ENCODE measurements at places on chromosomes 7 and 10.

- DNase-seq: no peak
These were observed 132.6 kb downstream of the CHRM2 start for GRCh38 chr7:137001041-137001440.

GRCh38 chr7:108421720-108422331 lies 34.4 kb downstream of the NRCAM start:
- DNase-seq: no peak

- DNase-seq: peak; percentile 82
These were observed 479 bp downstream of the CYP26A1 start for GRCh38 chr10:93074147-93074596.

DNA sequence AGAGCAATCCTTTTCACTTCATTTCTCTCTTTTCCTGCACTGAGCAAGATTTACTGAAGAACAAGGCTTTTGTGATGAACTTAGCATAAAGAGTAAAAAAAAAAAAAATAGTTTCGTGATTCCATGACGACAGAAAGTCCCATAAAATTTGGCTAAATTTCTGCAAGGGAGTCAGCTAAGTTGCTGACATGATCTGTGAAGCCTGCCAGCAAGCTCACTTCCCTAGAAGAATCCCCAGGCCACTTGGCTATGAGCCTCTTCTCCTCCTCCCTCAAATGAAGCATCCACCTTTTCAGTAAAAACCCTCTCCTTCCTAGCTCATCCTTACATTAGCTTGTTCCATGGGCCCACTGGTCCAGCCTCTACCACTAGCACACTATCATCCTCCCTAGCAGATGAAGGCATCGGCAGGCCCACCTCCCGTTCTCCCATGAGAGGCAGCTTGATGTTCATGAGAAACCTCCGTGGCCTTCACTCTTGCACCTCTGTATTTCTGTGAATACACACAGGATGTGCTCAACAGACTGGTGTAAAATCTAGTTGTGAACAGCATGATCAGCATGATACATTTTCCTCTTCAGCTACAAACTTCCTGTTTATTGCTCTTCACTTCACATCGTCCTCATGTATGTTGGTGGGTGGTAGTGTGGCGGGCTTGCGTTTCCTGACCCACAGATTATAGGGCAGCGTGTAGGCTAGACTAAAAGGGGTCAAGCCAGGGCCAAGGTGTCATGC lies 30.9 kb downstream of the GIMAP8 start:
- no peak for DNase-seq

- no peak for DNase-seq
These were observed 297.8 kb downstream of the CNTNAP2 start for GRCh38 chr7:146414373-146414772.

- no peak for DNase-seq
These were observed 1.9 kb downstream of the VGF start for GRCh38 chr7:101163279-101164070.

- DNase-seq: no peak
These were observed 33.6 kb upstream of the BTBD16 start for GRCh38 chr10:122237331-122237990.

- no peak for DNase-seq
These were observed 100.1 kb downstream of the HIP1 start for GRCh38 chr7:75638594-75639070.

DNA sequence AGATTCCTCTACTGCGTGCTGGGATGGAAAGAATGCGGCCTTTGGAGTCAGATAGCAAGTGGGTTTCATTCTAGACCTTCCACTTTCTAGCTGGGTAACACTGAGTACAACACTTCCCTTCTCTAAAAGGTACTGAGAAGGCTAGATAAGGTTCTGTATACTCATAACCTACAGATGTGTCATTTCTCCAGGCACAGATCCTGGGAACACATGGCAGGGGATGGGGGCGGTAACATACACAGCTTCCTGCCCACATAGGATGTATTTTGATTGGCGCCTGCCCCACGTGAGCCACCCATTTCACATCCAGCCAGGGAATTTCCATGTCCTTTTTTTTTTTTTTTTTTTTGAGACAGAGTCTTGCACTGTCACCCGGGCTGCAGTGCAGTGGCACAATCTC lies 31.8 kb downstream of the KLRG2 start:
- DNase-seq: no peak

DNA sequence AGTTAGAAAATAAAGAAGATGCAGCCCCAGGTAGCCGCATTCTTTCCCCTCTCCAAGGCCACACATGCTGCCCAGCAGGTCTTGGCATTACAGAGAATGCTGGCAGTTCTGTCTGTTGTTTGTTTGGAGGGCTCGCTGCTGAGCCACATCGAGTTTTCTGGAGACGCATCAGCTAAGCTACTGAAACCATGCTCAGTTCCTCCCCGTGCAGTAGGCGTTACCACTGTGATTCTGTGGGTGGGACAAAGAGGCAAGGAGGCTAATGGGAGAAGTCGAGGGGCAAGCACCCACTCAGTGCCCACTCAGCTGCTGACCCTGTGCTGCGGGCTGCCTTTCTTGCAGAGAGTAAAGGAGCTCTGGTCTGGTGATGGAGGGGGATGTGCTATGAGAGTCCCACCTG lies 15.5 kb upstream of the GTPBP4 start:
- no peak for DNase-seq

DNA sequence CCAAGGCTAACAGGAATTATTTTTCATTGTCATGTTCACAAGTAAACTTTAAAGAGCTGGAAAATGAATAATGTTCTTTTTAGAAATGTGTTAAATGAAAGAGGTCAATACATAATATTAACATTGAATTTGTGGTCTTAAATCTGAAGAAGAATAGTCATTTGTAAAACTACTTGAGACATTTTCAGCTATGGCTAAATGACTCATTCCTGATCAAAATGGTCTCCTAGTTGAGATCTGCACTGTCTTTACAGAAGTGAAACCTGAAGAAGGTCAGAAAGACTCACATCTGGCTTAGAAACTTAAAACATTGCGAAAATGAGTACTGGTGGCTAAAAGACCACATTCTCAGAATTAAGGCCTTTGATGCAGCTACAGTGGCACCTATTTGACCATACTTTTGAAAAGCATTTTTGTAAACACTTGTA lies 5.9 kb downstream of the PIK3CG start:
- DNase-seq: no peak

- no peak for DNase-seq
These were observed 254.6 kb downstream of the SLC25A13 start for GRCh38 chr7:96067321-96067720.

DNA sequence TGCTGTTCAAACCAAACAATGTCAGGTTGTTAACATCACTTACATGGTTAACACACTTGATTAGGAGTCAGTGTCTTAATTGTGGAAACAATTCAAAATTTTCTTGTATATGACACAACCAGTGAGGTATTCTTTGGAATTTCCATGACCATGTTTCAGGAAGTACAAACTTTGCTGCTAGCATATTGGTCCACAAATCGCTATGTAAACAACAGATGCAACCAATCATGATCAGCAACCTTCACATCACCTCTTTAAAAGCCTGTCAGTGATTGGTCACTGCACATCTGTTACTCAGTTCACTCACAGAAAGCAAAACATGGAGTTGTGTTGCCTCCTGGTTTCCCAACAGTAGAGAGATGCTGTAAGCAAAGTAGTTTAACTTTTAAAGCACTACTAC lies 108.9 kb upstream of the FAM3C start:
- DNase-seq: no peak

- no peak for DNase-seq
These were observed 10.2 kb downstream of the PLEKHA8 start for GRCh38 chr7:30038196-30038980.

- no peak for DNase-seq
These were observed 298.2 kb downstream of the FRMD4A start for GRCh38 chr10:14032406-14032998.

DNA sequence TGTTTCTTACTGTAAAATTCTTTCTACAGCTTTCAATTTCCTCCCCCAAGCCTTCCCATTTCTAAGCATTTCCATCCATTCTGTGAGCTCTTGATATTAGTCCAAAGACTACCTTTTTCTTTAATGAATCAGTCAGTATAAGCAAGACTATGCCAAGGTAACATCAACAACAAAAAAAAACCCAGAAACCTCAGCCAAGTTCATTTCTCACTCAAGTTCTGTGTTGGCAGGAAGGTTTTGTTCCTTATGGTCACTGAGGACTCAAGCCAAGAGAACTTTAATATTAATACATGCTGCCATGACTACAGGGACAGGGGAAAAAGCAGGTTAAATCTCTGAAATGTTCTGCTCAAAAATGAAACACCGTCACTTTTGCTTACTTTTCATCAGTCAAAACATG lies 621.2 kb upstream of the NRP1 start:
- DNase-seq: no peak

- no peak for DNase-seq
These were observed 94.7 kb downstream of the HDAC9 start for GRCh38 chr7:18590241-18590640.

DNA sequence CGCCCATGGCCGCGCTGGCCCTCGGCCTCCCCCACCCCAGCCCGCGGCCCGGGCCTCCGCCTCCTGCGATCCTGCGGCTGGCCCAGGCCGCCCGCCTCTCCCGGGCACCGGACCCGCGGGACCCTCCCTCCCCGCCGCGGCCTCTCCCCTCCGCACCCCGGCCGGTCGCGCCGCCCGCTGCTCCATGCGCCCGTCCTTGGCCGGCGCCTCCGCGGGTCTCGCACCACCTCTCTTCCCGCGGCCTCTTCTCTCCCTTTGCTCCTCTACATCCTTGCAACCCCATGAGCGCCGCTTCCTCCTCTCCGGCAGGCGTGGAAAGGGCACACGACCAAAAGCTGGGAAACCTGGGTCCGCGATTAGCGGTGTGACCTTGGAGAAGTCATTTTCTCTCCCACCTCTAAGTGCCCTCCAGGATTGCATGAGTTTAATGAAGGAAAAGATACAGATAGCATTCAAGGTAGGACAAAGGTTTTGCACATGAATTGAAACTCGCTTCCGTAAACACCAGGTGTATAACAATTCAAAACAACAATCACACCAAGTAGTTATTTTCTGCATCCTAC lies 448 bp upstream of the SRPK2 start:
- DNase-seq: no peak

DNA sequence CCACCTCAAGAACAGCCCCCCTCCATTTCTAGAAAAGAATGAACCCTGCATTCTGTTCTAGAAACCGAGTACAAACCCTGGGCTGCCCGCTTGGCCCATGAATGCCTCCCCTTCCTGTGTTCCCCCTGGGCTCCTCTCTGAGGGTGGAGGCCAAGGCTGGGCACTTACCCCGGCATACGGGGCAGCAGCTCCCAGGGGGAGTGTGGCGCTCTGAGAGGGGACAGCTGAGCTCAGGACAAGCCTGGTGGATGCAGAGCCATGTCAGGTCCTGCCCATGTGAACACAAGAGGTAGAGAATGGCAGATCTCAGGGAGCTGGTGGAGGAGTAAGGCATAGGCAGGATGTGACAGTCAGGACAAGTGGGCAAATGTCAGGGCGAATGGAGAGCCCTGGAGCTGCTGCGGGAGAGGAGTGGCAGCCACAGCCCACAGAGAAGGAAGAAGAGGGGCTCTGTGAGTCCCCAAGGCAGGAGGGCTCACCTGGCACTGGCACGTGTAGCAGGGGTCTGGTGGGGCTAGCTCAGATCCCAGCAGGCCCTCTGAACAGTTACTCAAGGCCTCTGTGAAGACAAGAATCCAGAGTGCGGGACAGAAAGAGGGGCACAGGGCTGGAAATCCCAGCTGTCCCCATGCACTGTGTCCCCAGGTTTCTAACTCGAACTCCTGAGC lies 18.9 kb downstream of the ATP6V1F start:
- DNase-seq: no peak

- DNase-seq: no peak
These were observed 198.7 kb downstream of the SKIDA1 start for GRCh38 chr10:21326594-21327288.

DNA sequence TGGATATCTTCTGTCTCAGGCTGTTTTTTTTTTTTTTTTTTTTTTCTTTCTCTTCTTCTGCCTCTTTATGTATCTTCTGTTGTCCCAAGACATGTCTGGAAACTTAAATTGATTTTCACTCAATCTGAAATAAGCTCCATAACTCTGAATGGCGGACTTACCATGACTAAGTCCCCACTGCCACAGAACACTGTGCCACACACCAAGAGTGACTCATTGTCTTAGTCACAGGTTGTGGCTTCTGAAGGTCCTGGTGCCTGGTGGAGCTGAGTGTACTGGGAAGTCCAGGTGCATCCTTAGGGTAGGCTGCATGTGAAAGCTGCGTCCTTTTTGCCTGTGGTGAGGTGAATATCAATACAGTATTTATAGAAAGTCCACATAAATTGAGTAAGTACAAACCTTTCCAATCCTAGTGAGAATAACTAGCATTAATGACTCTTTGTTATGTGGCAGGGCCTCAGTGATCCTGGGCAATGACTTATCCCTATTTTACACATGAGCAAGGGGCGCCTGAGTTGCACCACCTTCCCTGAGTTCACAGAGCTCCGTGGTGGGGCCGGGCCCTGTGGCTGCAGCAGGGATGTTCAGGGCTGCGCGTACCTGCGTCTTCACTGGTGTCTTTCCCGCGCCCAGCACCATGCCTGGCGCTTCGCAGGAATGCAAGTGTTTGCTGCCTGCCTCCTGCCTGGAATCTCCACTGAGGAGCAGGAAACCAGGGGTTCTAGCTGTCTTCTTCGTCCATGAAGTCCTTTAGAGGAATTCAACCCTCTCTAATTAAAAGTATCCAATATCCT lies 4.3 kb downstream of the PFKP start:
- DNase-seq: no peak

GRCh38 chr7:70446448-70447143 lies 685.3 kb upstream of the GALNT17 start:
- no peak for DNase-seq

GRCh38 chr10:42753507-42754154 lies 29.0 kb upstream of the BMS1 start:
- DNase-seq: no peak

- DNase-seq: no peak
These were observed 163.8 kb downstream of the PLXNA4 start for GRCh38 chr7:132412435-132412834.

GRCh38 chr7:129188372-129188891 lies at the start of gene SMO:
Gene SMO (plus strand): TSS chr7:129188633. CDS start chr7:129189152, 519 bp downstream.
- DNase-seq: no peak

GRCh38 chr10:70130878-70131559 lies 1.6 kb downstream of the AIFM2 start:
- peak; percentile 89 for DNase-seq

GRCh38 chr7:98085674-98086073 lies 21.0 kb upstream of the LMTK2 start:
- DNase-seq: no peak

- peak; percentile 14 for DNase-seq
These were observed 283.8 kb downstream of the C7orf25 start for GRCh38 chr7:42628054-42628453.

- DNase-seq: peak; percentile 75
These were observed 530.8 kb downstream of the SH2D4B start for GRCh38 chr10:81068460-81068859.

- peak; percentile 50 for DNase-seq
These were observed 62.8 kb downstream of the MTPN start for GRCh38 chr7:135914346-135914745.

- no peak for DNase-seq
These were observed 1.9 kb downstream of the SLC18A3 start for GRCh38 chr10:49611816-49612512.

DNA sequence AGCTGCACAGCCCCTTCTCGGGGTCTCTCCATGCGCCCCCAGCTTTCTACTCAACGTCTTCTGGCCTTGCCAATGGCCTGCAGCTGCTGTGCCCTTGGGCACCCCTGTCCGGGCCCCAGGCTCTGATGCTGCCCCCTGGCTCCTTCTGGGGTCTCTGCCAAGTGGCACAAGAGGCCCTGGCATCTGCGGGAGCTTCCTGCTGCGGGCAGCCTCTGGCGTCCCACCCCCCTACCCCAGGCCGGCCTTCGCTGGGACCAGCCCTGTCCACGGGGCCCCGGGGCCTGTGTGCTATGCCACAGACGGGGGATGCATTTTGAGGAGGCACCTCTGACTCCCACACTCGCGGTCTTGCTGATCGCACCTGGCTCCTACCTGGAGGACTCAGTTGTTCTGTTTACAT lies 2.3 kb downstream of the VENTX start:
- no peak for DNase-seq
